ENCODE measurements at places on chromosomes 13 and 19. TPM values are rescaled to one million over a fixed set of nuclear protein-coding genes. Genes with fewer than 3 reads are reported as not detected.
A peak's percentile ranks its signal among the peaks of the same experiment; 100 is the strongest.

GRCh38 chr13:79740991-79741390 is 260.0 kb downstream of the NDFIP2 start:
- H3K36me3 ChIP-seq: no peaks in the 10 kb centered on the region
- peaks cover 19% of the 10 kb centered on the region for H3K4me1 ChIP-seq
- no peaks in the 10 kb centered on the region for H3K27me3 ChIP-seq
- DNase-seq: peak; percentile 23
- H3K27ac ChIP-seq: peak overlapping the region; percentile 8
- H3K4me3 ChIP-seq: peak overlapping the region; percentile 62

DNA sequence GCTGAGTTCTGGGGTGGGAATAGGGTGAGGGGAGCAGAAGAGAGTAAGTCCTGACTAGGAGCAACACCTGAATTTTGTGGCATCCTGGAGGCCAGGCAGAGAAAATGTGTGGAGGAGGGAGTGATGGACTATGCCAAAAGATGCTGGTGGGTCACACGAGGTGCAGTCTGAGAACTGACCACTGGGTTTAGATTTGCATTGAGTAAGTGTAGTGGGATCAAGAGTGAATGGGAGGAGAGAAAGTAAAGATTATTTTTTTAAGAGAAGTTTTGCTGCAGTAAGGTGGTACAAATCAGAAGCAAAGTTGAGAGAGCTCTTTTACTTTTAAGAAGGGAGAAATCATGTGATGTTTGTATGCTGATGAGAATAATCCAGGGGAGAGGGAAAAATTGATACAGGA is 405.1 kb downstream of the DLEU7 start:
- H3K4me1 ChIP-seq: no peaks in the 10 kb centered on the region
- H3K27ac ChIP-seq: no peak overlapping the region
- DNase-seq: no peak

The PNMA8C gene
- total RNA-seq: not detected

The STOML3 gene
- not detected for total RNA-seq

The KCTD12 gene
- 0.87 TPM for total RNA-seq

Data from HFFc6 (cell line).